ENCODE measurements at places on chromosomes 7 and 10.

DNA sequence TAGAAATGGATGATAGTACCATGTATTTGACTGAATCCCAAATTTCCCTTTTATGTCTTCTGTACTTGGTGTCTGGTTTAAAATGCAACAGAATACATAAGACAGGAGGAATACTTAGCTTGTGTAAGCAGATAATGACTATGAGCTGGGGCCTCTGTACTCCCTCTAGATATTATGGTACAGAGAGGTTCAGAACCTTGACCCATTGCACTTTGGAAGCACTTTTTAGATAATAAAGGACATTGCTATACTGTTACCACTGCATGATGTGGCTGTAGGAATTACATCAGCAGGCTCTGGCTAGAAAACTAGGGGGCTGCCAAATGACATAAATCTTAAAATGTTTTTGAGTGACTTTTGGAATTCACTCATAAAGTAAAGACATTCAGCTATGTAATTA, 526.6 kb downstream of the SORCS1 start:
- no peak for DNase-seq

DNA sequence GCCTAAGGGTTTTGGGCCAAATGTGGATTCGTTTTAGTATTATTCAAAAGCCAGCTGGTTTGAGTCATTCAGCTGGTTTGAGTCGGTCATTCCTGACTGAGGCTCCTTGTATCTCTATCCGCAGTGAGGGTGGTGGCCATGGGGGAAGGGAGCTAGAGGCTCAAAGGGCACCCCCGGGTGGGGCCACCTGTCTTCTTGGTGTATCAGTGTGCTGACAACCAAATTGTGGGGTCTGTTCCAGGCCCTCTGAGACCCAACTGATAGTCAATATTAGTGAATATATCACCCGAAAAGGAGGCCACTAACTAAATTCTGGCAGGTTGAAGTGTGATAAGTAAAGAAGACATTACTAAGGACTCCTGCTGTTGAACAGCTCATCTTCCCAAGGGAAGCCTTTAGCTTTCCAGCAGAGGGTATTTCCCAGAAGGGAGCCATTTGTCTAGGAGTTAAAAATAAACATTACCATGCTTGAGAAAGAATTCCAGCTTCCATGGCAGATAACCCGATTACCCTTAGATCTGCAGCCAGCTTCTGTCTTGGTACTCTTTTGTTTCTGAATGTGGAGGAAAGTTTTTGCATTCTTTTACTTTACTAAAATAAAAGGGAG, 29.9 kb upstream of the DDX50 start:
- no peak for DNase-seq

- no peak for DNase-seq
Observed at GRCh38 chr7:39069896-39070881, 92.5 kb downstream of the POU6F2 start.

GRCh38 chr7:92228100-92228499, 17.6 kb downstream of the KRIT1 start:
- DNase-seq, result no peak

- DNase-seq, result no peak
Observed at GRCh38 chr7:82715344-82715743, 271.8 kb upstream of the CACNA2D1 start.

DNA sequence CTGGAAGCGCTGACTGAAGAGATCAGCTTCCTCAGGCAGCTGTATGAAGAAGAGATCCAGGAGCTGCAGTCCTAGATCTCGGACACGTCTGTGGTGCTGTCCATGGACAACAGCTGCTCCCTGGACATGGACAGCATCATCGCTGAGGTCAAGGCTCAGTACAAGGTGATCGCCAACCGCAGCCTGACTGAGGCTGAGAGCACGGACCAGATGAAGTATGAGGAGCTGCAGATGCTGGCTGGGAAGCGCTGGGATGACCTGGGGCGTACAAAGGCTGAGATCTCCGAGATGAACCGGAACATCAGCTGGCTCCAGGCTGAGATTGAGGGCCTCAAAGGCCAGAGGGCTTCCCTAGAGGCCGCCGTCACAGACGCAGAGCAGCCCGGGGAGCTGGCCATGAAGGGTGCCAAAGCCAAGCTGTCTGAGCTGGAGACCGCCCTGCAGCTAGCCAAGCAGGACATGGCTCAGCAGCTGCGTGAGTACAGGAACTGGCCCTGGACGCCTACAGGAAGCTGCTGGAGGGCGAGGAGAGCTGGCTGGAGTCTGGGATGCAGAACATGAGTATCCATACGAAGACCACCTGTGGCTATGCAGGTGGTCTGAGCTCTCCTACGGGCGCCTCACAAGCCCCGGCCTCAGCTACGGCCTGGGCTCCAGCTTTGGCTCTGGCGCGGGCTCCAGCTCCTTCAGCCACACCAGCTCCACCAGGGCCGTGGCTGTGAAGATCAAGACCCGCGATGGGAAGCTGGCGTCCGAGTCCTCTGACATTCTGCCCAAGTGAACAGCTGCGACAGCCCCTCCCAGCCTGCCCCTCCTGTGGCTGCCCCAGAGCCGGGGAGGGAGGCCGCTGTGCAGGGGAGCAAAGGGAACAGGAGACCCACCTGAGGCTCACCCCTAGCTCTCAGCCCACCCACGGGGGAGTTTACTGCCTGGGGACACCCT, 24.9 kb upstream of the AMPH start:
- no peak for DNase-seq

DNA sequence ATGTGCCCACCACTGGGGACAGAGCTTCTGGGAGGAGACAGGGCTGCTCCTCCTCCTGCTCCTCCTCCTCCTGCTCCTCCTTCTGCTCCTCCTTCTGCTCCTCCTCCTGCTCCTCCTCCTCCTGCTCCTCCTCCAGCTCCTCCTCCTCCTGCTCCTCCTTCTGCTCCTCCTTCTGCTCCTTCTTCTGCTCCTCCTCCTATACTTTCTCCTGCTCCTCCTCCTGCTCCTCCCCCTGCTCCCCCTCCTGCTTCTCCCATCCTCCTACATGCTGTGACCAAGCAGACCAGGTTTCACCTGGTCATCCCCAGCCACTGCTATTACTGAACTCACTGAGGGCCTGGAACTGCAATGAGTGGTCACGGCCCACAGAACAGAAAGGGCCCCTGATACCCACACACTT, 154.0 kb upstream of the PPP2R2D start:
- no peak for DNase-seq

DNA sequence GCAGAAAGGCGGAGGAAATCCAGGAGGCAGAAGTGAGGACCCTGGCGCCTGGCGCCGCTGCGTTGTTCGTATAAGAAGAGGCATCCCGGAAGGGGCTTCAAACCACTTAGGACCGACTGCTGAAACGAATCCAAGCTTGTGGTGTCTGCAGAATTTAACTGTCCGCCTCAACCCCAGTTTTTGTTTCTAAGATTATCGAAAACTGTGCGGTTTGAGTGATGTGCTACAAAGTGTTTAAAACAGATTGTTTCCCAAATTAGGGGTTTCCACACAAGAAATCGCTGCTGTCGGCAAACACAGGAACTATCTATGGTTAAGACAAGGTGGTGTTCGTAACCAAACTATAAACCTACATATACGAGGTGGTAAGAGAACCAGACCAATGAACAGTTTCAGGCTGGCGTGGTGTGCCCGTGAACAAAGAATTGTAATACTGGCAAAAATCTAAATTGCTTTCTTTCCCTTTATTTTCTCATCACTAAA, 835 bp upstream of the DGKI start:
- no peak for DNase-seq

DNA sequence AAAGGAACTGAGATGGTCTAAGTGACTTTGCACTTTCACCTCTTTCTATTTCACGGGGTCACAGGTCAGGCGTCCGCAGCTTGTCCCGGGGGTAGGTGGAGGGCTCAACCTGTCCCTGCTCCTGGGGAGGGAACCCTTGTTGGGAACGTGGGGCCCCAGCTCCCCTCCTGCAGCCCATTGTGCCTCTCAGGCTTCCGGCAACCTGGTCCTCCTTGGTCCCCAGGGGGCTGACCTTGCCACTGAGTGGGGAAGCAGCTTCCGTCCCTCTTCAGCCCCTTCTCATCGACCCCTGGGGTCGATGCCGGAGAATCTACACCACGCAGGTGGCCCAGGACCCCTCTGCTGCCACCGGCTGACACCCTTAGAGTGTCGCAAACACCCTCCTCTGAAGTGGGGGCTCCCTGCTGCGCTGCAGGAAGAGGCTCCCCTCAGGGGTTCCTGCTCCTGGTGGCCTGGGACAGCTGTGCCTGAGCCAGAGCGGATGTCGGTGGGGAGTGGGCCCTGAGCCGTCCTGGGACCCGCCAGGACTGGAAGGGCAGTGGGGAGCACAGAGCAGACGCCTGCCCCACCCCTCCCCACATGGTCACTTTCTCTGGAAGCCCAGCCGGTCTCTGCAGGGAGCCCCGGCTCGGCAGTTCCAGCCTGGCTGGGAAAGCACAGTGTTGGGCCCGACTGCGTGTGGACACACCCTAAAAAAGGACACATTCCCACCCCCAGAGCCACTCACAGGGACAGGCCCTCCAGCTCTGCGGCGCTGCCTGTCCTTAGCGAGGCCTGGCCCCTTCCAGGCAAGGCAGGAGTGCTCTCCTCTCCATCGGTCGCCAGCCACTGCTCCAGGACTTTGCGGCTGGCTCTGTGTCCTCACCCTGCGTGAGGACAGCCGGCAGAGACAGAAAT, 357.5 kb upstream of the SHH start:
- no peak for DNase-seq

- DNase-seq, result no peak
Observed at GRCh38 chr7:131501930-131502685, 54.3 kb downstream of the PODXL start.

DNA sequence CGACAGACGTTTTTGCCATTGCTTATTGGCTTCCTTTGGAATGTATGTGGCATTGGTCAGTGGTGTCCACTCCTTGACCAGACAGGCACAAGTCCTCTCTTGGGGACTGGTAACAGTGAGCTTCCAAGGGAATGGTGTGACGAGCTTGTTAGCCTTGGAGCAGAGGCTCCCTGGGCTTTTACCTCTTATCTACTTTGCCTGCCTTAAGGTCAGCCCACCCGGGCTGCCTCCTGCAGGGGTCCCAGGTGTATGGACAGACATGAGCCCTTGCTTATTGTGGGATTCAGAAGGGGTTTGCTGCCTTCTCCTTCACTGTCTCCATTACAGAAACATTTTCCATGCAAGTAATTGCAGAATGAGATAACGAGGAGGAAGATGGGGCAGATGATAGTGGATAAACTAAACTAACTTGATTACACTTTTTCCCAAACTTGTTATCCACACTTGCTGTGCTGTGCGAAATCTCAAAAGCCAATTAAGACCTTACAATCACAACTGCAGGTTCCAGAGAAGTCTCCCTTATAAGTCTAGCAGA, 29.7 kb downstream of the PLPP4 start:
- no peak for DNase-seq

GRCh38 chr10:6153845-6154244, 48.9 kb upstream of the PFKFB3 start:
- no peak for DNase-seq

DNA sequence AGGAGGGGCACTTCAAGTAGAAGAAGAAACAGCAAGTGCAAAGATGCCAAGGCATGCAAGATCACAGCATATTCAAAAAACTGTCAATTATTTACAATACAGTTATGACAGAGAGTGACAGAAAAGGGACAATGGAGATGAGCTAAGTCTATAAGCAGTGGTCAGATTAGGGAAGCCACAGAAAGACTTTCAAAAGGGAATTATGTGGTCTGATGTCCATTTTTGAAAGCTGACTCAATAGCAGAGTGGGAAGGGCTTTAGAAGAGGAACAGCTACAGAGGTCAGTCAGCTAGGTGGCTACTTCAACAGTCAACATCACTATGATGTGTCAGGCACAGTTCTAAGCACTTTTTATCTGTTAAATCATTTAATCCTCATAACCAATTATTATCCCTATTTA, 45.2 kb upstream of the SPOCK2 start:
- DNase-seq, result no peak

GRCh38 chr7:73919694-73920375, 58.9 kb downstream of the TMEM270 start:
- DNase-seq, result no peak

- no peak for DNase-seq
Observed at GRCh38 chr7:14377646-14378266, 388.3 kb upstream of the ETV1 start.

GRCh38 chr7:37201876-37202198, 246.8 kb downstream of the ELMO1 start:
- no peak for DNase-seq

DNA sequence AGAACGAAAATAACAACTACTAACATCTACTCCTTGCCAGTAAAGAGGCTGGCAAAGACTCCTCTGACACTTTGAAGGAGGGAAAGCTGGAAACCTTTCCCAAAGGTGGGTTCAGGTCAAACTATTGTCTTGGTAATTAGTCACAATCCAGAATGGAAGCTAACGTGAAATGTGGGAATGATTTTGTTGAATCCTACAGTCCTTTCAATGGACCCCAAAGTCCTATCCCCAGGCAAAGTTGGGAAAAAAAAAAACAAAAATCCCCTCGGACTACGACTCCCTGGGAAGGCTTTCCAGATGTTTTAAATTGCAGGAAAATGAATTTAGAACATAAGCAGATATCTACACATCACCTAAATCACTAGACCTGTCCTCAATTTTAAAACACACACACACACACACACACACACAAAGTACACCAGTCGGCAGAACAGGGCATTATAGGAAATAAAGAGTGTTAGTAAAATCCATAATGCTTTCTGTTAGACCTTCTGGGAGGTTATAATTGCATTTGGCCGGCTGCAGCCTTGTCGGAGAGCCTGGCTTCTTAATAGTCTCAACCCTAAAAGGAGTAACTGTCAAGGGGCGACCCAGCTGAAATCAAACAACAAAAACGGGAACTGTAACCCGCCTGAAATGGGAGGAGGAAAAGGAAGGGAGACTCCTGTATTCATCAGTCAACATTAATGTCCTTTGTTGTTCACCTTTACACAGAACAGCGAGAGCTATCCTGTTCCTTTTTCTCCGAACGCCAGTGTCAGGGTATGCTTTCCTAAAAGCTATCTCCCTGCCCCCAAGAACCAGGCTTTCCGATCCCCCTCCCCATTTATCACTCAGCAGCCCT, 1.5 kb downstream of the DOCK4 start:
- no peak for DNase-seq

- no peak for DNase-seq
Observed at GRCh38 chr10:14358886-14359573, 28.3 kb upstream of the FRMD4A start.

- DNase-seq, result no peak
Observed at GRCh38 chr7:15889507-15889906, 203.0 kb upstream of the MEOX2 start.

GRCh38 chr7:8134089-8134733, 127.8 kb downstream of the ICA1 start:
- no peak for DNase-seq

GRCh38 chr7:96578606-96579005, 131.0 kb downstream of the SEM1 start:
- DNase-seq, result no peak

- DNase-seq, result no peak
Observed at GRCh38 chr7:157544980-157545680, 208.3 kb downstream of the DNAJB6 start.

GRCh38 chr7:99019523-99020412, 124.1 kb downstream of the SMURF1 start:
- no peak for DNase-seq

DNA sequence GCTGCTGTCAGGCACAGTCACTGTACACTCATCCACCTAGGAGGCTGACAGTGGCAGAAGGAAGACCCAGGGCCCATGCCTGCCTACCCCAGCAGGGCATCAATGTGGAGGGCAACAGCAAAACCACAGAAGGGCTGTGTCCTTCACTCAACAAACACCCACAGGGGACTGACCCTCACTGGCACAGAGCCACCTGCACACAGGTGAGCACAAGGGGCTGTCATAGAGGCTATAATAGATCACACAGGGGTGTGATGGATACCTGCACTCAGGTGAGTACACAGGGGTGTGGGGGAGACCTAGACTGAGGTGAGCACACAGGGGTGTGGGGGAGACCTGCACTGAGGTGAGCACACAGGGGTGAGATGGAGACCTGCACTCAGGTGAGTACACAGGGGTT, 132.8 kb upstream of the TCERG1L start:
- DNase-seq, result no peak

- DNase-seq, result no peak
Observed at GRCh38 chr10:124279298-124279697, 139.4 kb downstream of the OAT start.
